ENCODE measurements at places on chromosomes 3 and 15.

- DNase-seq: no peak
These were observed 154.1 kb upstream of the GPR149 start for GRCh38 chr3:154584041-154584440.

GRCh38 chr3:50483374-50483773 lies 20.1 kb downstream of the CACNA2D2 start:
- DNase-seq: no peak

DNA sequence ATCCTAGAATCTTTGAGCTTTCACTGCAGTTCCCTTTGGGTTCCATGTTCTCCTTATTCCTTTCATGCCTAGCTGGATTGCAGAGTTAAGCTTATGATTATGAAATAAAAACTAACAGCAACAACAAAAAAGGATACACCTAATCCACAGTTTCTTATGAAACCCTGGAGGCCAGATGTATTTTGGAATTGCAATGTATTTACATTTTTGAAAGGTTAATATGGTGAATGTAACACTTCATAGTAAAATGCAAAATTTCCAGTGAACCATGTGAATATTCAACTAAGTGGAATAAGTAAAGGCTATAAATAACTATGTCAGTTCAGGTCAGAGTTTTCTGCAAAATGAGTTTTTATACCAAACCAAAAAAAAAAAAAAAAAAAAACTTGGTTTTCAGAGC lies 65.8 kb upstream of the FLNB start:
- no peak for DNase-seq

GRCh38 chr3:152457500-152458375 lies 189.0 kb downstream of the MBNL1 start:
- no peak for DNase-seq

DNA sequence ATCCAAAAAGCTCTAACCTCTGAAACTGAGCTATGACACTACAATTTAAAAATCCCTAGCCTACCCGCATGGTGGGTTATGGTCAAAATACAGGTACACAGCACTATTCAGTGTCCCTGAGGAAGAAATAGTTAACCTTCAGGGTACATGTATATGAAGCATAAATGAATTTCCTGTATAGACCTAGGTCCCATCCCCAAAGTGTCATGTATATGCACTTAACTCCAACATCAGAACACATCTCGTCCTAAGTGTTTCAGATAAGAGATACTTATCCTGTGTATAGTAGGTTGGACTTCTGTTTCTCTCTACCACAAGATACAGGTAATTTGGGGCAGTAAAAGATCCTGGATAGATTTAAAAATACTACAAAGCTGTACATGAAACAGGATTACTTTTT lies 6.4 kb downstream of the RPL14 start:
- DNase-seq: no peak

- no peak for DNase-seq
These were observed 92.7 kb downstream of the IL1RAP start for GRCh38 chr3:190606596-190606995.

DNA sequence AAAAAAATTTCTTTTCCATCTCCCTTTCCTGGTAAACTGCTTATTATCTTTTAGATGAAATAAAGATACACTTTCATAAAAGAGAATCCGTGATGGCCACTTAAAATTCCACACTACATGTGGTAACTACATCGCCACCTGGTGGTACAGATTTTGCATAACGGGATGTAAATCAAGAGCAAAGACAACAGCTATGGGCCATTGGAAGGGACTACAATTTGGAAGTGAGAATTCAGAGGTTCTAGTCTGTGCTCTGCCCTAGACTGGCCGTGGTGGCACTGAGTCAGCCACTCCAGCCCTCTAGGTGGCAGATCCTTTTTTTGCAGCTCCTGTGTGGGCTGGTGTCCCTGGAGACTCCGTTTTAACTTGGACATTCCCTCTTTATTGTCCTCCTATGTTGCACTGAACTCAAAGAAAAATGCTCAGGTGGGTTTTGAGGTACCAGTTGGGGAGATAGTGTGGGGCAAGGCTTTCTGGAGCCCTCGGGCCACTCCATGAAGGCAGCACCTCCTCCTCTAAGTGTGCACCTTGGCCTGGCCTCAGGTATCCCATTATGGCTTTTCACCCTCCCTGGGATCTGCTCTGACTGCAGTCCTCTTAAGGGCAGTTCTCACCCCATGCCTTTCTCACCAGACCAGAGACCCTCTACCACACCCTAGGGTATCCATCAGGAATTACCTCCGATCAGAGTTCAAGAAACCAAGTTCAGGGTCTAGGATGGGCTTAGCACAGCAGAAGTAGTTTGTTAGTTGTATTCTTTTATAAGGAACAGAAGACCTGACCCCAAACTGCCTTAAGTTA lies 54.9 kb downstream of the SPSB4 start:
- no peak for DNase-seq

GRCh38 chr15:51069983-51070382 lies 24.7 kb downstream of the TNFAIP8L3 start:
- DNase-seq: no peak

DNA sequence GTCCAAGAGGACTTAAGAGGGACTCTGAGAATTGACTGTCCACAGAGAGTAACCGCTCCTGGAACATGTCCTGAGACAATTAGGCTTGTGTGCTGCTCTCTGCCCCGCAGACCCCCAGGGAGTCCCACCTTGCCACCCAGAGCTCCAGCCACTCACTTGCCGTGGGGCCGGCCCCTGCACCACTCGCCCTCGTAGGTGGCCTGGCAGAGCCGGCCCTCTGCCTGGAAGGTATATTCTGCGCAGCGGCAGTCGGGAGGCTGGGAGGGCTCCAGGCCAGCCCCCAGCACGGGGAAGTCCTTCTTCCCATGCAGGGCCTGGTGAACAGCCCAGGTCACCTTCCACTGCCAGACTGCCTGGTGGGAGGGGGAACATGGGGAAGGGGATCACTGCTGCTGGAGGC lies 10.5 kb downstream of the ALS2CL start:
- no peak for DNase-seq

- no peak for DNase-seq
These were observed 117.6 kb downstream of the CHST2 start for GRCh38 chr3:143237077-143237627.

- DNase-seq: no peak
These were observed 61.4 kb downstream of the CLDN11 start for GRCh38 chr3:170480111-170480510.

- no peak for DNase-seq
These were observed 2.7 kb downstream of the TM4SF18 start for GRCh38 chr3:149330609-149331331.

DNA sequence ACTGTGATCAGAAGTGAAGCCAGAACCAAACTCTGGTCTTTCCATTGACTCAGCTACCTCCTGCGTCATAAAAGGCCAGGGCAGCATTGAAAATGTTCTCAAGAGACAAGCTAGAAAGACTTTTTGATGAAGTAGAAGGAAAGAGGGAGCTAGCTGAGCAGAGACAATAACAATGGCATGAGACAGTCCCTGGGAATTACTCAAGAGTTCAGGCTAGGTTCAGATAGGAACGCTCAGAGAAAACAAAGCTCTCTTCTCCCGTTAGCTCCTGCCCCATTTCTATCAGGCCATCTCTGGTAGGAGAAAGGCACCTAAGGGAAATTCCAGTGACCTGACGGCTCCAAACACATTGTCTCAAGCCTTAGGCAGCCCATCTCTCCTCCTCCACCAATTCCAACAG lies 7.0 kb upstream of the OXTR start:
- no peak for DNase-seq

GRCh38 chr15:36831904-36832287 lies 252.5 kb downstream of the CDIN1 start:
- DNase-seq: no peak

DNA sequence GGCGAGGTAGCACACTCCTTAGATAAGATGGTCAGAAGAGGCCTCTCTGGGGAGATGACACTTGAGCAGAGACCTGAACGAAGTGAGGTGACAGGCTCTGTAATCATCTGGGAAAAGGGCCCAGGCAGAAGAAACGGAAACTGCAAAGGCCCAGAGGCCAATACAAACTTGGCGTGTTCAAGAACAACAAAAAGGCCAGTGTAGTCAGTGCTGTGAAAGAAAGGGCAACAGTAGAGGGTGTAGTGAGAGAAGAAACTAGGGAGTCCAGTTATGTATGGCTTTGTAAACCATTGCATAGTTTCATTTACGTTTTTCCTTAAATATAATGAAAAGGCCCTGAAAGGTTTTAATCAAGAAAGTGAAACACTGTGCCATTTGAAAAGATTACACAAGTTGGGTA lies 31.8 kb downstream of the PLD1 start:
- no peak for DNase-seq

- no peak for DNase-seq
These were observed 9.7 kb upstream of the BLM start for GRCh38 chr15:90707489-90707888.

GRCh38 chr3:106587551-106587950 lies 718.7 kb upstream of the CBLB start:
- DNase-seq: no peak

- no peak for DNase-seq
These were observed 50.7 kb downstream of the SETD5 start for GRCh38 chr3:9448071-9448470.

GRCh38 chr3:158470944-158471638 lies 99.9 kb upstream of the MLF1 start:
- DNase-seq: no peak

GRCh38 chr15:70047386-70048197 lies 50.1 kb downstream of the TLE3 start:
- no peak for DNase-seq

GRCh38 chr3:81437683-81438082 lies 323.8 kb downstream of the GBE1 start:
- no peak for DNase-seq

DNA sequence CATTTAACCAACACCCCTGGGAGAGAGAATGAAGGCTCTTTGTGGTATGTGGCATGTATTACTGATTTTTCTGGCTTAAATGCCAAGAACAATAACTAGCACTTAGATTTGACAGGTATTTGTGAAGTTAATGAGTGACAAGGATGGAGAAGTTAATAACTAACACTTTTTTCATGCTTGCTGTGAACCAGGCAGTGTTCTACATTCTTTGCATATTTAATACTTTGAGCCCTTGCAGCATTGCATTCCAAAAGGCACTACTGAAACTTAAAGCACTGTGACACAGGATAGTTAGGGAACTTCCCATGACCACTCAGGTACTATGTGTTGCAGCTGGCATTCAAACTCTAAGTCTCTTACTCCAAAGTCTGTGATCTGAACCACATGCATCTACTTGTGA lies 650.6 kb downstream of the ZPLD1 start:
- DNase-seq: no peak

GRCh38 chr3:184354121-184354728 lies 7.2 kb downstream of the CLCN2 start:
- no peak for DNase-seq

DNA sequence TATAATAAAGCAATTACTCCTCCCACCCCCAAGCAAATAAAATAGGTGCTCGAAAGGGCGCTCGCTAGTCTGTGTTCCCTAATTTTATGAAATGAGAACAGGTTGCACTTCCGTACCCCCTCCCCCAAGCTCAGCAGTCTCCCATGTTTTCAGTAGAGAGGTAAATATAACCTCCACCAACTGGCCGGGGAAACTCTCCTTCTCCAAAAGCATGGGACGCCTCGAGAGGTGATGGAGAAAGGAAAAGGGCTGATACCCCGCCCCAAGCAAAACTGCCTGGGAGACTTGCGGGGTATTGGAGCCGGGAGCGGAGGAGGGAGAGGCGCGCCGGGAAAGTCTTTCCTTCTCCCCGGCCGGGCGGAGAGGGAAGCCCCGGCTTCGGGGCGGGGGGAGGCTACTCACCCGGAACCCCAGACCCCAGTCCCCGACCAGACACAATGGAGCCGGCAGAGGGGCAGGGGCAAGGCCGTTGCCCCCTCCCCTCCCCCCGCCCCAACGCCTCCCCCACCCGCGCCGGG lies 605 bp downstream of the DCUN1D1 start:
- DNase-seq: no peak

DNA sequence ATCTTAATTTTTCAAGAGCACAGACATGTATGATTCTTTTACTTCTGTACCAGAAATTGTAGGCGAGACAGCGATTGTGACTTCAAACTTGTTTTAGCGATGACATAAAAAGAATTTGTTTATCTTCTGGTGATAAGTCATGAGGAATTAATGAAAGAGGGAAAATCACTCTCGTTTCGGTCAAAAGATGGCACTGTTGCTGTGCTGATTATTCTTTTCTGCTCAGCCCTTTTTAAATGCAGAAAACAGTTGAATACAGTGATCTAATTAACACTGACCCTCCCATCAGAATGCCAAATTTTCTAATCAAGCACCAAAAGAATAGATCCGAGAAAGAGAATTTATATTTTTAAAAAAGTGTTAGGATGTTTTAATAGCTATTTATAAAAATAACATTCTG lies 52.6 kb downstream of the NSUN3 start:
- no peak for DNase-seq

GRCh38 chr3:22245811-22246583 lies 495.0 kb upstream of the ZNF385D start:
- no peak for DNase-seq

DNA sequence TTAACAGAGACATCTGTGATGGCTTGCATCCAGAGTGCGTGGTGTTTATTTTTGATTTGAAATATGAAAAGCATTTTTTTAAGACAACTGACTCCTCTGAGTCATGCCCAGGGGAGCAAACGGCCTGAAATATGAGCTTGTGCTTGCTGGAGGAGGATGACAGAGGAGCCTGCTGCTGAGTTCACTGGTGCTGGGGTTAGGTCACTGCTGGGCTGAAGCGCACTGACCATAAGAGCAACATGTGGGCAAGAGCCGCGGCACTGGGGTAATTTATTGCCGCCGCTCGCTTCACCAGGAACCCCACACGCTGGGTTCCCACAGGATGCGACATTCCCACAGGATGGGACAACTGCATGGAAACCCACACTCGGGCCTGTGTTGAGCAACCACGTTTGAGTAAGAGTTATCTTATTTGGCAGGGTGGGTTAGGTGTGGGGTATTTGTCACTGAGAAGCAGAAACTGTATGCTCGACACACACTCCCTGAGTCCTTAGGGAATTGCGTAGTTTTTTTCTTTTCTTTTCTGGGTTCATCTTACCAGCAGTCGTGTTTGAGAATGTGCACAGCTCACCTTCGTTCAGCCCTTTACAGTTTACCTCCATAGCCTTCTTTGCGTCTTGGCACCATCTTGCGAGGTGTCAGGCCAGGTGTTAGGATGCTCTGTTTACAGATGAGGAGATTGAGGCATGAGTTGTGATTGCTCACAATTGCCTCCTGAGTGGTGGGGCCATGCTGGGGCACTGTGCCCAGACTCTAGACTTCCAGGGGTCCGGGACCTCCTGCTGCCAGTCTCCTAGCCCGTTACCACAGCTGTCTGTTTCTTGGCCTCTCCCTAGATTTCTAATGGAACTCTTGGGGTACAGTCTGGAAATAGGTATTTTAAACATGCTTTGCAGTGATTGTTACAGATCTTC lies 60.4 kb downstream of the SMAD3 start:
- no peak for DNase-seq

GRCh38 chr3:124859025-124859424 lies 28.1 kb downstream of the ITGB5 start:
- DNase-seq: no peak

All from activated CD8-positive, alpha-beta memory T cell treated with anti-CD3 and anti-CD28 coated beads for 48 hours (primary cell).